ENCODE measurements at places on chromosomes 7 and 10. TPM values are rescaled to one million over a fixed set of nuclear protein-coding genes. Genes with fewer than 3 reads are reported as not detected.

GRCh38 chr7:137488038-137488437 is 144.5 kb upstream of the PTN start:
- DNase-seq: no peak

The DENND2A gene
- 1.4 TPM for total RNA-seq

GRCh38 chr10:130737621-130738020 is 573.9 kb downstream of the TCERG1L start:
- DNase-seq: no peak

The WIPF3 gene
- 2.0 TPM for total RNA-seq

DNA sequence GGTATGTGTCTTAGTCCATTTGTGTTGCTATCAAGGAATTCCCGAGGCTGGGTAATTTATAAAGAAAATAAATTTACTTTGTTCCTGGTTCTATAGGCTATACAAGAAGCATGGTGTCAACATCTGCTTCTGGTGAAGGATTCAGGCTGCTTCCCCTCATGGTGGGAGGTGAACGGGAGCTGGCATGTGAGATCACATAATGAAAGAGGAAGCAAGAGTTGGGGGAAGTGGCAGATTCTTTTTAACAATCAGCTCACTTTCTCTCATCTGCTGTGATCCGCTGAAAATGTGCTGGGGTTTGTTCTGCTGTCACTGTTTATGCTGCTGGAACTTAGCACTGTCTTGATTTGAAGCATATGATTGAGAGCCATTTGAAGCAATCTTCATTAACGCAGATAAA is 730.0 kb upstream of the SORCS1 start:
- DNase-seq: no peak

DNA sequence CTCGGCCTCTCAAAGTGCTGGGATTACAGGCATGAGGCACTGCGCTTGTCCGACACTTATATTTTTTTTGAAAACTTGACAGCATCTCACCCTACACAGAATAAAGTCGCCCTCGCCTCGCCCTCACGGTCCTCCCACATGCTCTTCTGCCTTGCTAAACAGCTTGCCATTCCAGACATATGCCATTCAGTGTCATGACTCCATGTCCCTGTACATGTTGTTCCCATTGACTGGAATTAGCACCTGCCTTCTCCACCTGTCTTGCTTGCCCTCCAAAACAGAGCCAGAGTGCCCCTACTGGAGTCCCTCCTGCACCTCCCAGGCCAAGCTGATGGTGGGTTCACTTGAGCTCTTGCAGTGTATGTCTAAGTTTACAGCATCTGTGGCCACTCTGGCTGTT is 6.2 kb downstream of the NIPSNAP2 start:
- no peak for DNase-seq

- no peak for DNase-seq
Measured at GRCh38 chr7:16106300-16106699, 315.0 kb downstream of the CRPPA start.

- no peak for DNase-seq
Measured at GRCh38 chr7:85289279-85289678, 102.4 kb upstream of the SEMA3D start.

DNA sequence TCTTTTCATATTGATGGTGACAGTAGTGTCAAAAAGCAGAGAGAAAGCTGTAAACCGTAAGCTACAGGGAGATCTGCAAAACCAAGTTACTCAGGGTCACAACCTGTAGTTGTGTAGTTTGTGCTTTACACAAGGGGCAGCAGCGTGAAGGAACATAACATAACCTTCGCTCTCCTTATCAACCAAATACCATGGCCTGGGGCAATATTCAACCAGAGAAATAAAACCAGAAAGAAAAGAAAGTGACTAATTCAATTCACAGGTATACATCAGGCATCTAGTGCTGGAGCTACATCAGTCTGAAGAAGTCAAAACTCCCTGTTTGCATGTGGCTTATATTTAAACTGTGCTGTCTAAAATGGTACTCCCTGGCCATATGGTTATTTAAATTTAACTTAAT is 224.3 kb downstream of the TWIST1 start:
- DNase-seq: no peak

DNA sequence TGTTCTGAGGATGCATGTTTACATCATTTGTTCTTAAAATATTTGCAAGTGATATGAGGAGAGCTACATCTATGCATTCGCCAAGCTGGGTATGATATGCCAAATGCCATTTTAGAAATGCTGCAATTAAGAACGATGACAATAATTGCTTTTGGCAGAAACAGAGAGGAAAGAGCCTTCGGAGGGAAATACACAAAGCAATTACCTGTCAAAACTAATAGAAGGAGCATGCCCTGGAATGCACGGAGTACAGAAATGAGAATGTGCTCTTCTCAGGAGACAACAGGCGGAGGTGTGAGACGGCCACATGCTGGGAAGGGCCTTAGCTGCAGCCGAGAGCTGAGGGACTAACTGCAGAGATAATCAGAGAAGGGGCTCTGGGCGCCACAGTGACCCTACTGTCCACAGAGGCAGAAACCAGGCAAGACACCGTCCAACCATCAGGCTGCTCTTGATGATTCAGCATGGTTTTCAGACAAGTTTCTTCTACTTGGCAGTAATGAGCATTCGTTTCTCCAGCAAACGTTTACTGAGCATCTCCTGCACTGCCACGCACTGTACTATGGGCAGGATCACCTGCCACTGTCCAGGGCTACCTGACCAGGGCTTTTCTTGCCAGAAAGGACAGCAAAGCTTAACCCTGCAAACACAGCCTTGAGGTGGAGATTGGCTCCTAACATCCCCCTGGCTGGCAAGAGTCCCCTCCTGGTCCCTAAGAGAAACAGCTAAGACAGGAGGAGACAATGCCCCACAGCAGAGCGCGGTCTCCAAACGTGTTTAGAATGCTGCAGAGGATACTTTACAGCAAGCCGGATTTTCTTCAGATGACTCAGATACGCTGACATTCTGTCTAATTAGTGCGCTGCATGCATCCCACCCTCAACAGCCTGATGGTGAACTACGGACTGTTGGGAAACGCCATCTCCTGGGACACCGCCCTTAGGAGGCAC is 18.1 kb downstream of the VIPR2 start:
- DNase-seq: no peak

- no peak for DNase-seq
Measured at GRCh38 chr10:20892011-20892585, 5.0 kb downstream of the NEBL start.

DNA sequence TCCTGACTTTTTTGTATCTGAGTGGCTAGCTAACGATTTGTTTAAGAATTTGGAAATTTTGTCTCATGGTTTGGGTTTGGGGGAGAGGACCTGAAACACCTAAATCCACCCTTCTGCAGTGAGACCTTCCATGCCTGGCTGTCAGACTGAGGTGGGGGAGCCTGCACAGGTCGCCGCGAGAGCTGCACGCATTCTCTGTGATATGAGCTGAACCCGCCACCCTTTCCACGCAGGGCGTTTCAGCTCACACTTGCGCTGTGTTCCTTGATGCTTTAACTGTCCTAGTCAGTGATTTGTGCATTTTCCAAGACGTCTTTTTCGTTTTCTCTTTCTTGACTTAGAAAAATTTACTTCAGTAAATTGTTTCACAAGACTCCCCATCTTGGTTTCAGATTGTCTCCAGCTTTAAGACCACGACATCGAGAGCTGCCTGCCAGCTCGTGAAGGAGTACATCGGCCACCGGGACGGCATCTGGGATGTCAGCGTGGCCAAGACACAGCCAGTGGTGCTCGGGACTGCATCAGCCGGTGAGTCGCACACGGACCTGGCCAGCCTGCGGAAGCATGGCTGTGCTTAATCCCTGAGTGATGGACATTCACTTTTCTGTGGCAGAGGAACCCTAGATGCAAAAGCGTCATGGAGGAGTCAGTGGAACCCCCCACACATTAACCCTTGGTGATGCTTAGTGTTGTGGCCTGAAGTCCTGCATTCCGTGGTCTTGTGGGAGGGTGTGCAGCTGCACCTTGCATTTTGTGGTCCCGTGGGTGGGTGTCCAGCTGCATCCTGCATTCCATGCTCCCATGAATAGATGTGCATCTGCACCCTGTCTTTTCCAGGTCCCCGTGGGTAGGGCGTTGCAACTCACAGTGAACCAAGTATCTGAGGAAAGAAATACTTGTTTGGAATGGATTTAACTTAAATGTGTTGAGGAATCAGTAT is 28.1 kb downstream of the WDR37 start:
- no peak for DNase-seq

GRCh38 chr7:154364170-154364569 is 312.0 kb downstream of the DPP6 start:
- DNase-seq: no peak

The TIAL1 gene
- total RNA-seq: 236 TPM

- no peak for DNase-seq
Measured at GRCh38 chr10:113445736-113446135, 107.1 kb upstream of the HABP2 start.

The A1CF gene
- 0.03 TPM for total RNA-seq

The SKIDA1 gene
- 9.3 TPM for total RNA-seq

DNA sequence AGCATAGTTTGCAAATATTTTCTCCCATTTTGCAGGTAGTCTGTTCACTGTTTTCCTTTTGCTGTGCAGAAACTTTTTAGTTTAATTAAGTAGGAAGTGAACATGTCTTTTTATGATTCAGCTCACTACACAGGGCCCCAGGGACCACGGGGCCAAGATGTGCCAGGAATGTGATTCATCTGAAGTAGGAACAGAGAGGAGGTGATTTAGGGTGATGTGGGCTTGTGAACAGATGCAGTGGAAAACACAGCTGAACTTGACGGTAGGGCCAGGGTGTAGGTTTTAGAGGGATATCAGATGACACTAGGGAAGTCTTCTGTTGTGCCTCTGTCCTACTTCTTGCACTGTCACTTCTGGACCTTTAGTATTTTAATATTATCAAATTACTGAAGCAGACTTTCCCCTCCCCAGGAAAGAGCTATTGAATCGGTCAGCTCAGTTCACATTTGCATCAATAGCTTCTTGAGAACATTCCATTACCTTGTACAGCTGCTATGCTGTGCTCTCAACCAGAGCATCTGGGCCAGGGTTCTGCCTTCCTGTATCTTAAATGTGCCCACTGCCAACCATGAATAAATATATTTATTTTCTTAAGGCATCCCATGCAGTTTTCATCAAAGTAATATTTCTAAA is 96.9 kb downstream of the OSBPL3 start:
- DNase-seq: no peak
